ENCODE measurements at places on chromosomes 7 and 10.

DNA sequence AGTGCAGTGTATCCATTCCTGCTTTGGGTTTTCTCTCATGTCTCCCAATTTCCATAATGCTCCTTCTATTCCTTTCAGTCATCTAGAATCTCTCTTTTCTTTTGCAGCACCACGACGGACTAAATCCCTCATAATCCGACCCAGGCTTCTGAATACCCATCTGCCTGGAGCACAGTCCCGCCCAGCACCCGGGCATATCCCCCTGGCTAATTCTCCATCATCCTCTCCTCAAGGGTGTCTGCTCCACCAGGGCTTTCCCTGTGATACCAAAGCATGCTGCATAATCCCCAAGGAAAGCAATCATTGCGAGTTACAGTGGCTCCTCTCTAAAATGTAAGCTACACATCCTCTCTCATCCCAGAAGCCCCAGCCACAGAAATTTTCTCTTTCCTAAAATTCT is 321.9 kb downstream of the CCDC3 start:
- DNase-seq: no peak

GRCh38 chr7:151542606-151543130 is 23.0 kb upstream of the RHEB start:
- DNase-seq: no peak

DNA sequence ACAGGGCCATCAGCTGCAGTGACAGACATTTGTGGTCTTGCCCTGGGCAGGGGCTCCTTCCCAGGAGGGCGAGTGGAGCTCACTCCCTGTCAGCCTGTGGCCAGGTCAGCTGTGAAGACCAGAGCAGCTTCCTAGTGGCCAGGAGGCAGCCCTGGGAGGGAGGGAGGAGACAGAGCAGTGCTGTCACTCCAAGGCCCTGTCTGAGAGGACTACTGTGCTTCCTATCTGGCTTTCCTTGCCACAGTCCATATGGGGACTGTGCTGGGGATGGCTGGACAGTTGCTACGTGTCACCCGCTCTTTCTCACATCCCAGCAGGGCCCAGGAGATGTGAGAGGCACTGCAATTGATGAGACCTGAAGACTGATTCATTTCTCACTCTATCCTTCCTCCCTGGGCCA is 15.2 kb upstream of the ADCYAP1R1 start:
- no peak for DNase-seq

- DNase-seq: no peak
Measured at GRCh38 chr7:130953196-130953595, 219.2 kb upstream of the KLF14 start.

GRCh38 chr10:19964625-19965024 is 148.4 kb downstream of the PLXDC2 start:
- DNase-seq: no peak

- DNase-seq: no peak
Measured at GRCh38 chr7:30348083-30348560, 63.7 kb downstream of the ZNRF2 start.

DNA sequence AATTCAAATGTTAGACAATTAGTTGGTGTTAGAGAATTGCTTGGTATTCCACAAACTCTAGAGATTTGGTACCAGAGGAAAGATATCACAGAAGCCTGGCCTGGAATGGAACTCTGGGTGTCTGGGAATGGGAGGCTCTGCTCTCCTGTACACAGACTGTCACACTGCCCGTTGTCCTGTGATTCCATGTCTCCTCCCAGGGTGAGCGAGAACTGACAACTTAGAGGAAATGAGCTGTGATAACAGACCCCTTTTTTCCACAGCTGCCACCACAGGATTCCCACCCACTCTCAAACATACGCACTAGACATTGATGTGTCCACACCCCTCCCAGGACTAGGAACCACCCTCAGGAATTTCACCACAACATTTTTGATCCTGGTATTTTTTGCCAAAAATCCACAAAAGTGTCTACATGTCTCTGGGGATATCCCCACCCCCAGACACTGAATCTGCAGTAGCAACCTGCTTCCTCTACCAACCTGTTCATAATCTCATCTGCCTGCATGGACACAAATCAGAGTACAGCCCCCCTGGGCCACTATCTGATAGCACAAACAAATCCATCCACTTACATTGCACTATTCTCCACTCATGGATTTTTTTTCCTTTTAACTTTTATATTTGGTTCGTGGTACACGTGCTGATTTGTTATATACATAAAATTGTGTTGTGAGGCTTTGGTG is 4.7 kb downstream of the ZNF273 start:
- DNase-seq: no peak

DNA sequence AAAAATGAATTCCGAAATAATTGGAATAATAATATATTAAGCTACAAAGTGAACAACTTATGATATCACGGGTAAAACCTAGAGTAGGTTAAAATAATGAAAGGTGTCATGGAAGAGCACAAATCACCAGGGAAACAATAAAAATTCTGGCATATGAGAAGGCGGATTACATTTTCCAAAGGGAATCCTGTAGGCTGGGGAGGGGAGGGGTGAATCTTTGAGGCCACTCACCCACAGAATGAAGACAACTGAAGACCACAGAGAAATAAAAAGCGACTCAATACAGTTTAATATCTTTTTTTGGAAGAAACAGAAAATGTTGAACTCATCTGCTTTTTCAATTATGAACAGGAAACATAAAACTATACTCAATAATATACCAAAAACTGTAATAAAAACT is 129.4 kb upstream of the HPS1 start:
- DNase-seq: no peak

GRCh38 chr7:50633414-50633710 is 68.2 kb upstream of the DDC start:
- no peak for DNase-seq

- no peak for DNase-seq
Measured at GRCh38 chr10:8182806-8183205, 128.3 kb downstream of the GATA3 start.
